A549 (cell line): ENCODE measurements at places on chromosomes 12 and 14. TPM values are rescaled to one million over a fixed set of nuclear protein-coding genes. Genes with fewer than 3 reads are reported as not detected.

Gene SLCO1B1
- polyA plus RNA-seq, result 1.5 to 2.0 TPM (median 1.5 TPM) in 3 replicates

Gene RIMBP2
- not detected in 3 replicates for polyA plus RNA-seq

Gene LRRC74A
- not detected in 3 replicates for polyA plus RNA-seq

Gene SERPINA9
- not detected in 3 replicates for polyA plus RNA-seq

Gene MYH6
- polyA plus RNA-seq, result not detected in 3 replicates

Gene NKX2-8
- 0.47 to 0.68 TPM (median 0.62 TPM) in 3 replicates for polyA plus RNA-seq

Gene NUAK1
- 18.1 to 23.5 TPM (median 20.8 TPM) in 3 replicates for polyA plus RNA-seq

Gene CPNE6
- polyA plus RNA-seq, result not detected in 3 replicates

Gene TEX22
- polyA plus RNA-seq, result 0.23 to 0.51 TPM (median 0.26 TPM) in 3 replicates

Gene CCDC196
- not detected in 3 replicates for polyA plus RNA-seq

Gene OAS2
- 0.05 TPM in 1 of 3 replicates, not detected in the others for polyA plus RNA-seq

Gene UNG
- polyA plus RNA-seq, result 75.6 to 79.5 TPM (median 77.6 TPM) in 3 replicates

Gene GARIN6
- not detected in 3 replicates for polyA plus RNA-seq

Gene CELA1
- not detected in 3 replicates for polyA plus RNA-seq

Gene PRMT5
- polyA plus RNA-seq, result 185 to 224 TPM (median 188 TPM) in 3 replicates

GRCh38 chr14:96711559-96712267 lies 85.5 kb upstream of the VRK1 start:
- DNase-seq, result no peak

GRCh38 chr12:64265839-64266238 lies 43.7 kb upstream of the KICS2 start:
- no peak for DNase-seq

GRCh38 chr12:47943623-47944340 lies 19.6 kb upstream of the TMEM106C start:
- no peak for DNase-seq

GRCh38 chr12:2453761-2454090 lies 341.0 kb upstream of the FKBP4 start:
- DNase-seq, result no peak

GRCh38 chr12:109968801-109969200 lies 27.4 kb downstream of the GIT2 start:
- DNase-seq, result no peak

- DNase-seq, result no peak
These were observed 135.2 kb upstream of the PDE3A start for GRCh38 chr12:20232931-20233675.

DNA sequence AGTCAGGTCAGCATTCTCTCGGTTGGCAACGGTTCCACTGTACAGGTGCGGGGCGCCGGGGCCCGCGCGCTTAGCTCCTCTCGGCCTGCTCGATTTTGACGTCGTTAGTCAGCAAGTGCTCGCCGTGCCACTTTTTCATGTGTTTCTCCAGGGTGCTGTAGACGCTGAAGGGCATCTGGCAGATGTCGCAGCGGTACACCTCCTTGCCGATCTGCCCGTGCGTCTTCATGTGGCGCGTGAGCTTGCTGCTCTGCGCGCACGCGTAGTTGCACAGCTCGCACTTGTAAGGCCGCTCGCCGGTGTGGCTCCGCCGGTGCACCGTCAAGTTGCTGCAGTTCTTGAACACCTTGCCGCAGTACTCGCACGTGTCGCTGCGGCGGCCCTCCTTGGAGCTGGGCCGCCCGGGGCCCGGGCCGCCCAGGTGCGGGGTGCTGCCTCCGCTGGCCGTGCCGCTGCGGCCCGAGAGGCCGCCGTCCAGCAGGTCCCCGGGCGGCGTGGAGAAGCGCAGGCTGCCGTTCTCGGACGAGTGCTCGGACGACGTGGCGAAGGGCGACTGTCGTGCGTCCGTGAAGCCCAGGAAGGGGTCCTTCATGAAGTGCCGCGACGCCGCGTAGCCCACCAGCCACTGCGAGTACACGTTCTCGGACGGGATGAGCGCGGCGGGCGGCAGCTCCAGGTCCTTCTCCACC lies 97.8 kb downstream of the BCL11B start:
- DNase-seq, result no peak

GRCh38 chr14:80464531-80465149 lies 253.3 kb upstream of the DIO2 start:
- no peak for DNase-seq

- no peak for DNase-seq
These were observed 7.4 kb upstream of the SNAPC1 start for GRCh38 chr14:61754627-61755381.

DNA sequence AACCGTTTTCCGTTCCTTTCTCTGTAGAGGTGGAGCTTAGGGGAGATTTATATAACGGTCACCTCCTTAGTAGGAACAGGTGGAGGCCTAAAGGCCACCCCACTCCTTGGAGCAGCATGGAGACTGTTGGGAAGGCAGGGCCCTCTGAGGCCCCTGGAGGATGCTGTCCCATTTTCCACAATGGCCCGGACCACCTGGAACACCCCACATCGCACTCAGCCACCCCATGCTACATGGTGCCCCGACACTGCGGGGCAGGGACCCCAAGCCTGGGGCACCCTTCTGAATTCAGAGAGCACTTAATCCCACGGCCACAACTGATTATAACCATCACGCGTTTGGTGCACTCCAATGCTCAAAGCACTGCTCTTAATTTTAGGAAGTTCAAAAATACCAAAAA lies 41.4 kb downstream of the C14orf132 start:
- DNase-seq, result no peak

GRCh38 chr12:38919191-38919590 lies 13.8 kb upstream of the CPNE8 start:
- DNase-seq, result no peak

DNA sequence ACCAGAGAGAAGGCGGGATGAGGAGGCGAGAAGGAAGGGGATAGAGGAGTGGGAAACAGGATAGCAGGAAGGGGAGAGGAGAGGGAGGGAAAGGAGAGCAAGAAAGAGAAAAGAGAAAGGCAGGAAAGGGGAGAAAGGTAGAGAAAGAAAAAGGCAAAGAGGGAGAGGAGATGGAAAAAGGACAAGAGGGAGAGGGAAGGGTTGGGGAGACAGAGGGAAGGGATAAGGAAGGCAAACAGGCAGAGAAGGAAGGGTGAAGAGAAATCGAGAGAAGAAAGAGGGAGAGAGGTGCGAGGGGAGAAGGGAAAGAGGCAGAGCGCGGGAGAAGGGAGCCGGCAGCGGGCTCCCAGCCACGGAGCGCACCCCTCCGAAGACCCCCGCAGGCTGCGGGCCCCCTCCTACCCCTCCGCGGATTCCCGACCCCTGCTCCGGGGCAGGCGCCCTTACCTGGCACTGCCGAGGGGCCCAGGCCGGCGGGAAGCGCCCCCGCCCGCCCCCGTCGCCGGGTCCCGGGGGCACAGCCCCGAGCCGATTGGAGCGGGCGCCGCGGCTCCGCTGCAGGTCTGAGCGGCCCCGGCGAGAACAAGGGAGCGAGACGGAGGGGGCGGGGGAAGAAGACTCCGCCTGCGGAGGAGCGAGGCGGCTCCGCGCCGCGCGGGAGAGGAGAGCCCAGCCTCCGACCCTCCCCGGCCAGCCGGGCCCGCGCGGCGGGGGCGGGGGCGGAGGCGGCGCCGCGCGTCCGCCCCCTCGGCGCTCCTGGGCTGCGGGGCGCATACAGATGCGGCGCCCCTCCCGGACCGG lies at the start of gene CDH24:
TSS of gene CDH24 (minus strand) at position 565 of the 801 bp plus-strand sequence. CDS start 1,787 bp downstream, outside the sequence.
- DNase-seq, result peak; percentile 64

- no peak for DNase-seq
These were observed 156.0 kb upstream of the PLEKHG7 start for GRCh38 chr12:92546635-92547348.

- DNase-seq, result no peak
These were observed 4.8 kb downstream of the MED6 start for GRCh38 chr14:70595443-70596185.

GRCh38 chr12:25347716-25348592 lies 97.2 kb upstream of the KRAS start:
- DNase-seq, result peak; percentile 75

DNA sequence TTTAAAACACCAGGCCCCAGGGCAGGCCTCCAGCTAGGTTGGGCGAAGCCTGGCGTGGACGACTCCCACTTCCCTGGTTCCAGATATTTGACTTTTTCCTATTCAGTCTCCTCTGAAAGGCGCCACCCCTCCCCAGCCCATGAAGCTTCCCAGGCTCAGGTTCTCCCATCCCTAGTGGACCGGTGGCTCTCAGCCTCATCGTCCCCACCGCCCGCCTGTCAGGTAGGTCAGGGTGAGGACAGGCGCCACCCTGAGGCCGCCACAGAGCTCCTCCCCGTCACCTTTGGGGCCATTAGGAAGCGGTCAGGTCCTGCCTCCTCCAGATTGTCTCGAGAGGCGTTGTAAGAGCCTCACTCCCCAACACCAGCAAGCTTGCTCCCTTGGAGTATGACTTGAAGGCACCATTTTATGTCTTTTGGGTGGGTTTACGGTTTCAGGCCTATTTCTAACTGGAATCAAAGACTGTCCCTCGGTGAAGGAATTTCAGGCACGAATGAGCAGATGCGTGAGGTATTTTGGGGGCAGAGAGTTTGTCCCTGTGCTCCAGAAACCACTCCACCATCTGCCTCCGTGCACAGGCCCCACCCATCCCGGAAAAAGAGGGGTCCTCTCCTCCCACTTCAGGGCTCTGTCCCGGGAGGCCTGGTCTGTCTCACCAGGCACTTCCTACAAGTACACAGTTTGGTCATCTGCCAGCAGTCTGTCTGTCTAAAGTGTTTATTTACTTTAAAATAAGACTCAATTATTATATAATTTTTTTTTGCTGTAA lies 55.6 kb downstream of the TSPAN9 start:
- DNase-seq, result no peak

DNA sequence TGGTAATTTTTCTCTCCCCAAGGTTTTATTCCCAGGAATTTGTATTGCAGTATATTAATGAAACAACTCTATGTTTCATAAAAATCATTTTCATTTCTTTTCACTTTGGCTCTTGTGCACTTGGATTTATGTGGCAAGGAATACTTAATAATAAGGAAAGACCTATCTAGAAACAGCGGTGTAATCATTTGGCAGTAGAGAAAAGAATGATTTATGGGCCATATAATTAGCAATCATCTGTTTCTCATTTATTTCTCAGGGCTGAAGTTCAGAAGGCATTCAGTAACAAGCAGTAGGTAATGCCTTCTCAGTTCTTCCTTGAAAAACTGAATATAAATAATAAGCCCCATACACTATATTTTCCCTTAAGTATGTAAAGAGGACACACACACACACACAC lies 172.6 kb downstream of the ANO4 start:
- no peak for DNase-seq

GRCh38 chr14:63673255-63673654 lies 31.6 kb upstream of the WDR89 start:
- no peak for DNase-seq

- no peak for DNase-seq
These were observed 571.7 kb downstream of the DIO2 start for GRCh38 chr14:79639613-79640012.

- no peak for DNase-seq
These were observed 7.3 kb upstream of the MYO1A start for GRCh38 chr12:57057067-57057751.

DNA sequence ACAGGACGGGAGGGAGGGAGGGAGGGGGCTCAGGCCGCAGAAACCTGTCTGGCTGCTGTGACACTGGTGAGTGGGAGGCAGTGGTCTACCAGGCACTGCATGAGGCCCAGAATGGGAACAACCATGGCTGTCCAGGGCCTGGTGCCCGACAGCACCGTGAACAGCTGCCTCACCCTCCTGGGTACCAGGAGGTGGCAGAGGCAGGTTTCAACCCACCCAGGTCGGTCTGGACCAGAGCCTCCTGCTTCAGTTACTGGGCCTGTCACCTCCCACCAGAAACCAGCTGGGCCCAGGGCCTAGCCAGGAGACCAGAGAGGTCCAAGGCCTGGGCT lies 80.2 kb downstream of the ITPK1 start:
- DNase-seq, result no peak

DNA sequence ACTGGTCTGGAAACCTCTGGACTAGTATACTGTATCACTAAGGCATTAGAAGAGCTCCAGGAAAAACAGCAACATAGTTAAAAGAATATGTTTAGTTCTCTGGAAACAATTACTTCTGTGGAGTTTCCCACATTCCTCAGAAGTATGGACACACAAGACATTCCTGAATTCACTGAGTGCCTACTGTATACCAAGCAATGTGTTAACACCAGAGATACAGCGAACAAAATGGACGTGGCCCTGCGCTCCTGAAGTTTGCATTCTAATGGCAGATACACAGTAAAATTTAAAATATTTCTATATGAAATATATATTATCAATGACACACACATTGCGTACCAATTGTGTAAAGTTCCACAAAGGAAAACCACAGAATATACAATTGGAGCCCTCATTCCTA lies 1.1 kb downstream of the ANGEL1 start:
- no peak for DNase-seq

DNA sequence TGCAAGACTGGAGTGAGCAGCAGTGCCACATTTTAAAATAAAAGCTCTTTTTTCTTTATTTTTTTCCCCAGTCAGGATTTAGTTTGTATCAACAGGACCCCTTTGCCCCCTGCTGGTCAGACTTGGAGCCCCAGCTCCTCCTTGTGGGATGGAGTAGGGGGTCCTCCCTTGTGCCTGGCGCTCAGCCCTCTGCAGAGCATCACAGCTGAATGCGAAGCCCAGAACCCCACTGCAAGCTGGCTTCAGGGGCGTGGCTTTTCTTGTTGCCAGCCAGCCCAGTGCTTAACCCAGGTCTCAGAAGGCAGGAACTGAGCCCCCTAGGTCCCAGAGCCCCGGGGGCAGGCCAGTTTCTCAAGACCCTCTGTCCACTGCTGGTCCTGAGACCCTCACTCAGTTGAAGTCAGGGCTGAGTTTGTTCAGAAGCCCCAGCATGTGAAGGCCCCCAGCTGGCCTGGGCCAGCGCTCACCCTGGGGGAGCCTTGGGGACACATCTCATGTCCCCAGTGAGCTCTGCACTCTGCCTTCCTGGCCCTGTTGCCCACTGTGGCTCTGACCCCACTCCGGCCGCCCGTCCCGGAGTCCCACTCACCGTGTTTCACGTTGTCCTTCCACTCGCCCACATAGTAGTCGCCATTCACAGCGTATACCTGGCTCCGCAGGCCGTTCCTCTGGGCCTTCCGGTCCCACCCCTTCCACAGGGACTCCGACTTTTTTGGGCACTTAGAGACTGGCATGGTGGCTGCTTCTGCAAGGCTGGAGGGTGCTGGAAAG lies 519 bp downstream of the MORN3 start:
- peak; percentile 57 for DNase-seq

DNA sequence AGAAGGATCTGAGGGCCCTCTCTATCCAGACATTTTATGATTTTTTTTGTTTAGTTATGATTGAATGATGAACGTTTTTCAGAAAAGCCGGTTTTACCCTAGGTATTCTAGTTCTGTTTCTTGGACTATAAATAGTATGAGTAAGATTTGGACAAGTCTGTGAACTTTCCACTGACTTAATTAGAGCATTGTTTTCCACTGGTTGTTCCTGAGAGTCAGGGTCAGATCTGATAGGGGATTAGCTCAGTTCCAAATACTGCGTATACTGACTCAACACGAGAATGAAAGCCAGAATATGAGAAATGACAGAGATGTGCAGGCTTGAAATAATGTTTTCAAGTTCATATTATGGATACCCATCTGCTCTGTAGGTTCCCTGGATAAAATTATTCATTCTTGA lies 361.6 kb downstream of the AEBP2 start:
- DNase-seq, result no peak

GRCh38 chr14:89215531-89215930 lies 201.5 kb downstream of the FOXN3 start:
- DNase-seq, result no peak
